HT1080 (cell line): ENCODE measurements at places on chromosomes 11 and 22. TPM values are rescaled to one million over a fixed set of nuclear protein-coding genes. Genes with fewer than 3 reads are reported as not detected.

BMAL1 gene
- 12.9 and 18.5 TPM in 2 replicates for total RNA-seq

OTOG gene
- not detected in 2 replicates for total RNA-seq

TMEM123 gene
- 107 and 166 TPM in 2 replicates for total RNA-seq

CCDC188 gene
- total RNA-seq = 5.3 and 5.8 TPM in 2 replicates

TPBGL gene
- total RNA-seq = 0.10 and 0.33 TPM in 2 replicates

TMEM184B gene
- total RNA-seq = 21.5 and 30.3 TPM in 2 replicates

PATE3 gene
- total RNA-seq = not detected in 2 replicates

RHOD gene
- total RNA-seq = not detected in 2 replicates

C11orf16 gene
- not detected in 2 replicates for total RNA-seq

CARS1 gene
- total RNA-seq = 83.1 and 91.5 TPM in 2 replicates

KLHL35 gene
- 0.07 TPM in 1 of 2 replicates, not detected in the other for total RNA-seq

KREMEN1 gene
- total RNA-seq = 0.92 and 2.7 TPM in 2 replicates
